ENCODE measurements at places on chromosomes 16 and 17.

DNA sequence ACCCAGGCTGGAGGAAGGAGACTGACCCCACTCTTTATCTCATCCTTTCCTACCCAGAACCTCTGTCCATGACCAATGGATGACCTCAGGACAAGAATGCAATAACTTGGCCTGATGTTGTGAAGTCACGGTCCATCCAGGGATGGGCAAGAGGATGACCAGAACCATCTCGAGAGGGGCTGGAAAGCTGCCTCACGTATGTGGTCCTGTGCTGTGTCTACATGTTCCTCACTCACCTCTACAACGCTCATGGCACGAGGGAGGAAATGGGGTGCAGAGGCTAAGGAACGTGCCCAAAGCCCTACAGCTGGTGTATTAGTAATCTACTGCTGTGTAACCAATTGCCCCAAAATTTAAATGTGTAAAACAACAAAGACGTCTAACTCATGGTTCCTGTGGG, 7.3 kb upstream of the KCTD5 start:
- no peak for ATAC-seq

DNA sequence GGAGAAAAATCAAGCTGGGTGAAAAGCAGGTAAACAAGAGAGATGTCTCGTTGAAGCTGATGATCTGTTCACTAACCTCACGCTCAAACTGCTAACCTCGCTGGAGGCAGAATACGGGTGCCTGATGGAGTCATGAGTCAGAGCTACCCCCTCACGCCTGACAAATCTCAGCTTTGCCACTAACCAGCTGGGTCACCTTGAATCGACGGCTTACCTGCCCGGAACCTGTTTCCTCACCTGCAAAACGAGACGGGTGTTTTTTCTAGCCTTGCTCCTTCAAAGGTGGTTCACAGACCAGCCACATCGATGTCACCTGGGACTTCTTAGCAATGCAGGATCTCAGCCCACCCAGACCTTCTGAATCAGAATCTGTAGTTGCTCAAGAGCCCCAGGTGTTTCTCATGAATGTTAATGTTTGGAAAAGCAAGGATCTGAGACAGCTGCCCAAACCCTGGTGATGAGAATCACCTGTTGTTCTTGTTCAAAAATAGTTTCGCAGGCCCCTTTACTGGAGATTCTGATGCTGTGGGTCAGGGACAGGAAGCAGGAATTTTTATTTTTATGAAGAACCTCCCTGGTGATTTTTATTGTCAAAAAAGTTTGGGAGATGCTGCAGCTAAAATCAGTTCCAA, 56.9 kb downstream of the MARCHF10 start:
- ATAC-seq = peak; percentile 54

DNA sequence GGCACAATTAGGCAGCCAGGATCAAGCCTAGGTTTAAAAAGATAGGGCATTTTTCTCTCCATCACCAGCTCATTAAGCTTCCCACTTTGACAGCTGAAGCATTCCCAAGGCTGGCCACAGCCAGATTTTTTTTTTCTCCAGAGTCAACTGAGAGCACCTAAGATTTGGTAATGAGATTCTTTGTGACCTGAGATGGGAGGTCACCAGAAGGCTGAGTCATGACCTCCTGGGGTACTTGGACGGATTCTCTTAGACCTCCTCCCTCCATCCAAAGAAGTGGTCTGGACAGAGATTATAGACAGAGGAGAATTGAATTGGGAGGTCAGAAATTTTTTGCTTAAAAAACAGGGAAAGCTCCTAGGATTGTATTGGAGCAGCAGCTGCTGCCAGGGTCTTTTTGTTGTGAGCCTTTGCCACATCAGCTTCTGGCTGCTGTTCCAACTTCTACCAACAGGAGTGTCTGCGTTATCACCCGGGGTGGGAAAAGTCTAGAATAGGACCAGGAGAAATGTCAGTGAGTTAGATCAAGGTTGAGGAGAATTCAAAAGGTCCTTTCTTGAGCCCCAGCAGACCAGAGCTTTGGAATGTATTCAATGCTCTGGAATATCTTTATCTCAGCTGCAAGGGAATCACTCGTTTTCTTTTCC, 221.2 kb upstream of the N4BP1 start:
- no peak for ATAC-seq

GRCh38 chr17:17391668-17392370, 85.0 kb upstream of the MED9 start:
- no peak for ATAC-seq

GRCh38 chr17:17114592-17115225, 72.5 kb downstream of the MPRIP start:
- ATAC-seq = no peak

DNA sequence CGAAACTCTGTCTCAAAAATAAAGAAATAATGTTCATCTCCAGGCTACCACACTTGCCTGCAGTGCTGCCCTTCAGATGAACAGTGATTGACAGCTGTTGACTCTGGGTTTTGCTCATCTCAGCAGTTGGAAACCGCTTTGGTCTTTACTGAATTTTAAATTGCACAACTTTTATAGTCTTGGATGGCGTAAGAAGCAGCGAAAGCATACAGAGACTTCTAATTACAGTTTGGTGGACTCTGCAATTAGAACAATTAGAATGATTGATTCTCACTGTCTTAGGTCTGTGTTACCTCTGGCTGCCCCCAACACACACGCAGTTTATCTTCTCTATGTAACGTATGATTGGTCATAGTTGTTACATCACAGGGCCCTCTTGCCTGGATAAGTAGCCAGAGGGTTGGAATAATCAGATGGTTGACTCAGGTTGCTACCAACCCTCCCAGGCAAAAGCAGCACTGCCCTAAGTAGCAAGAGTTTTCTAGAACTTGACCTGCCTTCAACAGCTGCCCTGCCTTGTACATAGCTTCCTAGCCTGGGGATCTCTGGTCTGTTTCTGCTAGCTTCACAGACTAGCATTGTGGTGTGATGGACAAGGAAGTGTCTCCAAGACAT, 1.9 kb upstream of the NAT9 start:
- no peak for ATAC-seq

GRCh38 chr17:66469088-66469442, 166.7 kb downstream of the PRKCA start:
- no peak for ATAC-seq

GRCh38 chr17:78785011-78785662, 3.1 kb upstream of the CYTH1 start:
- ATAC-seq = no peak

DNA sequence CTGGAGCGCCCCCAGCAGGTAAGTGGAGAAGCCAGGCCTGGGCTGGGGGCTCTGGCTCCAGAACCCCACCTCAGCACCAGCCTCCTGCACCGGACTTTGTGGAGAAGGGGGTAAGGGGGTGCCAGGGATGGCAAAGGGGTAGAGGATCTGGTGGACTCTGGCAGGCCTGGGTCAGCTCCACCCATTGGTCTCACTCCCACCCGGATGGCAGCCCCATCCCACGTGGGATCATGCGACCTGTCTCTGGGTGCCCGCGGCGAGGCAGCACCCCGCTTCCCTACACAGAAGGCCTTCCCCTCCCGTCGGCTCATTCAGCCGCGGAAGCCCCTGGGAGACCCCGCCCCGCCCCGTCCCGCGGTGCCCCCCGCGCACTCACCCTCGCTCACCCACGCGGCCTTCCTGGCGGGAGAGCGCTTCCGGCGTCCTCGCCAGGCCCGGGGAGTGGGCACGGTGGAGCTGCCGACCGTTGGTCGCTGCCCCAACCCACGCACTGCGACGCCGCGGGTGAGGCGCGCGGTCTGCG, 498 bp upstream of the PLEKHG4 start:
- peak; percentile 24 for ATAC-seq

- no peak for ATAC-seq
Measured at GRCh38 chr17:81083125-81083765, 48.3 kb downstream of the BAIAP2 start.

DNA sequence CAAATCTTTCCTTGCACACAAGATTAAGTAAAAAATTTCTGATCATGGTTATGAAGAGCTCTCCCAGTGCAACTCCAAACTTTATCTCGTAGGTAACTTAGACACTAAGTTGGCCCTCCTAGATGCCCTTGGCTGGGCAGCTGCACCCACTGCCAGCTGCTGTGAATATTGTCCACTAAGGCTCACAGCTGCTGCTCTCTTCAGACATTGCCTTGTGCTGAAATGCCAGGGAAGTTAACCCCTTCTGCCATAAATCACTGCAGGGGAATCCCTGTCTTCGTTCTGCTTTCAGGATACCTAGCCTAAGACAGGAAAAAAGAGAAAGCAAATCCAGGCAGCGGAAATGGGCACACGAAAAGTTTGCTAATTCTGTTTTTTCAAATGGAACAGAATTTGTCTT, 106.4 kb downstream of the IRX5 start:
- no peak for ATAC-seq

- no peak for ATAC-seq
Measured at GRCh38 chr16:80500116-80500859, 40.5 kb upstream of the DYNLRB2 start.

DNA sequence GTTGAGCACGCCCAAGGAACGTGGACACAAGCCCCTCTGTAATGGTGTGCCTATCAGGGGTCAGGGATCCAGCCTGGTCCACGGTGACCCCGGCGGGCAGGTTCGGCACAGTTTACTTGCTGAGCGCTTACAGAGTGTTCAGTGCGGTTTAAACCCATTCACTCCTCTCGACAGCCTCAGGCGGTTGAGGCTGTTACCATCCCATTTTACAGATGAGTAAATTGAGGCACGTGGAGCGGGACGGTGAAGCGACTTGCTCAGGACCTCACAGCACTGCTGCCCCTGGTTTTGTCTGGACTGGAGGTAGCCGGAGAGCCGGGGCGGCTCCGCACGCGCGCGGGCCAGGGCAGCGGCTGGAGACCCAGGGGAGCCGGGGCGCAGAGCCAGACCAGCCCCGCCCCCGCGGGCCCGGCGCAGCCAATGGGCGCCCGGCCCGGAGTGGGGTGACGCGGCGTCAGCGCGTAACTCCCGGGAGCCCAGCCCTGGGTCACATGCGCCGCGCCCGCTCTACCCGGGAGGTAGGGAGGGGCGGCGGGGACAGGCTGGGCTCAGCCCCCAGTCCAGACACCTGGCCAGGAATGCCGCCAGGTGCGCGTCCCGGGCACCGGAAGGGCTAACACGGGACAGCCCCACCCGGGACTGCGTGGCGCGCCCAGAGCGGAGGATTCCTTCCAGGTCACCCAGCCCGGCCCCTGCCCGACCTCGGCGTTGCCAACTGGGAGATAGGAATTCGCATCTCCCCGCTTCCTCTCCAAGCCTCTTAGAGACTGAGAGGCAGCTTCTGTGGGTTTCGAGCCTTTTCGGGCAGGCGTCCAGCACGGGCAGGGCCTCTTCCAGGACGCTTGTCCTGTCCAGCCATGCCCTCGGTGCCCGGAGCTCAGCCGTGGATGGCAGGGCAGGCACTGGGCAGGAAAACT, 3.3 kb upstream of the SREBF1 start:
- peak; percentile 74 for ATAC-seq

DNA sequence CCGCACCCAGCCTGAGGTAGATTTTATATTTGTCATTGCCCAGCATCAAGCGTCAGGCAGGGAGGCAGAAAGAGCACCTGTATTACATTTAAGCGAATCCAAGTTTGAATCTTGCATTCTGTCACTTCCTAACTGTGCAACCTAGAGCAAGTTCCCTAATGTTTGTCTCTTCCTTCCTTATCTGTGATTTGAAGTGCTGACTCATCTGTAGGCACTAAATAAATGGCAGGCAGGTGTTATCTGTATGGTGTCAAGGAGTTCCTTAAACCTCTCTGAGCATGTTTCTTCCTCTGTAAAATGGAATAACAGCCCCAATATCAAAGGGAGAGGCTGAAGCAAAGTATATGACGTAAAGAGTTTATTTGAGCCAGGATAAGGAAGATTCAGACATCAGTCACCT, 24.3 kb downstream of the GP2 start:
- ATAC-seq = no peak

- ATAC-seq = no peak
Measured at GRCh38 chr17:4443476-4443875, 9.7 kb downstream of the SPNS3 start.

DNA sequence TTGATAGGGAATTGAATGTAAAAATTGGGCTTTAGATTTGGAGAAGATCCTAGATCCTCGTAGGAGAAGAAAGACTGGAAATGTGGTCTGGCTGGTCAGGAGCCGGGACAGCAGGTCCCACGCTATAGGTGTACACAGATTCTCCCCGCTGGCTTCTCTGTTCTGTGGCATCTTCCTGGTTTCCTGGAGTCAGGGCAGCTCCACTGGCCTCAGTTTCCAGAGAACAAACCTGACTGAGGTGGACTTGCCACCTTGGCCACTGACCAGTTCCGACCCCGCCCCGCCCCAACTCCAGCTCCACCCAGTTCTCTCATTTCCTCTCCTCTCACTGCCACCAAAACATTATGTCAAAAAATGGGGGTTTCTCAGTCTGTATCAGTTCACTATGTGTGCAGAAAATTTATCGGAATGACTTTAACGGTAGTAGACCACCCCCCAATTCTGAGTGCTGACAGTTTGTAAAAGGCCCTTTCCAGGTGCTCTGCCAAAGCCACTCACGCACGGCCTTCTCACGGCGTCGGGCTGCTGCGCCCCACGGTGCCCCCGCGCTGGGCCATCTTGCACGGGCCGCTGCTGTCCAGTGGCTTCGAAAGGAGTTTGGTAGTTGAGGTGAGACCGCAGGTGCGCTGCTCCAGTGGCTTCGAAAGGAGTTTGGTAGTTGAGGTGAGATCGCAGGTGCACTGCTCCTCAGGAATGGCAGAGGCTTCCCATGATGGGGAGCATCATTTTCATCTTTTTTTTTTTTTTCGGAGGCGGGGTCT, 161.4 kb upstream of the CHMP6 start:
- no peak for ATAC-seq

DNA sequence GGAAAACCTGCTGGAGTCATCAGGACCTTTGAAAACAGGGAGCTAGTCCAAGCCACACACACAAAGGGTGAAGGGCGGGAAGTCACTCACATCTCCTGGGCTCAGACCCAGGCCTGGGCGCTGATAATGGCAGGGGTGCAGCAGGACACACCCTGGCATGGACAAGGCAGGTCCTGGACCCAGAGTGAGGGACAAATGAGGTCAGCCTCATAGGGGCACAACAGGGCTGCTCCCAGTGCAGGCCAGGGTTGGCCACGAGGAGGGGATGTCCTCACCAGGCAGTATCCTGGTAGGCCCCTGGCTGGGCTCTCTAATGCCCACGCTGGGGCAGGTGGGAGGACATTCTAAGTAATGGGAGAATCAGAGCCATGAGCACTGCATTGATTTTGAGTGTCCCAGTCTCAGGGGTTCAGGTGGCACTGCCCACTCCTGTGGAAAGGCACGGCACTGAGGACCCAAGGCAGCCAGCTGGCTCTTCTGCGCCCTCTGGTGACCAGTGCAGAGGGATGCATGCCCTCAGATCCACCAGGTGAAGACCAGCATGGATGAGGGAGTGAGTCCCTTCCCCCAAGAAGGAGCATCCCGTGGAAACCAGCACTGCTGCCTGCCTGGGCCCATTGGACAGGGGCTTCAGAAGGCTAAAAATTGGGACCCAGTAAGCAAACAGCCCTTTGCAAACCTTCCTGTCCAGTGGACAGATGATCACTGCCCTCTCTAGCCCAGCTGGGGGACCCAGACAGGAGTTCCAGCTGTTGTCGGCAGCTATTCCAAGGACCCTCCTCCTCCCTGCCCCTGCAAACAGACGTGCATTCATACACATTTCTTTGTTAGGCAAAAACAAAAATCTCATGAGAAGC, 23.4 kb upstream of the SREBF1 start:
- ATAC-seq = peak; percentile 84

DNA sequence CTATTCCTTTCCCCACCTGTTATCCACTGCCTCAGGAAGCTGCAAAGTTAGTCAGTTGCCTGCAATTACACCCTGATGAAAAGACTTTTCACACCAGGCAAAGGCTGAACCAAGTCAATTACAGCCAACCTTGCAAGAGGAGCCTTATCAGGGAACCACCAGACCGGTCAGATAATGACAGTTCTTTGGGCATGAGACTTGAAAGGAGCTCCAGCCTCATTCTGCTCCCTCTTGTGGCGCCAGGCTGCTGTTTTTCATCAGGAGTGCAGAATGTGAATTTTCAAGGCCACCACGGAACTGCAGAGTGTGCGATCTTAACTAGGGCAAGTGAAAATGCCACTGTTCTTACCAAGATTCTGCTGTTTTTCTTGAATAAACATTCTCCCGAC, 22.5 kb downstream of the DNAI2 start:
- ATAC-seq = no peak

Data from esophagus mucosa (tissue), 1 donor.